ENCODE measurements at places on chromosomes 6 and 20. TPM values are rescaled to one million over a fixed set of nuclear protein-coding genes. Genes with fewer than 3 reads are reported as not detected.

The SLC22A16 gene
- polyA plus RNA-seq, result 0.45 TPM

The TBP gene
- 16.4 TPM for polyA plus RNA-seq

The MAP7 gene
- polyA plus RNA-seq, result 0.45 TPM

The FAM217A gene
- polyA plus RNA-seq, result not detected

The CUTA gene
- polyA plus RNA-seq, result 153 TPM

The TMX4 gene
- polyA plus RNA-seq, result 17.5 TPM

The UBE3D gene
- 12.4 TPM for polyA plus RNA-seq

The SSTR4 gene
- polyA plus RNA-seq, result not detected

The CCM2L gene
- 6.8 TPM for polyA plus RNA-seq

The TFAP2A gene
- 0.84 TPM for polyA plus RNA-seq

The GPLD1 gene
- 2.4 TPM for polyA plus RNA-seq

The PPIL6 gene
- 5.4 TPM for polyA plus RNA-seq

The PNLDC1 gene
- 0.39 TPM for polyA plus RNA-seq

The VWA7 gene
- 2.5 TPM for polyA plus RNA-seq

Measured in hindlimb muscle (tissue), 1 donor.